Stomach (tissue), 19 donors: ENCODE measurements at places on chromosomes 12 and 14. TPM values are rescaled to one million over a fixed set of nuclear protein-coding genes. Genes with fewer than 3 reads are reported as not detected.

GRCh38 chr12:21984375-21984774, 43.1 kb upstream of the ABCC9 start:
- H3K36me3 ChIP-seq = no peaks in the 10 kb centered on the region
- DNase-seq = no peak
- H3K27me3 ChIP-seq = no peaks in the 10 kb centered on the region
- H3K4me1 ChIP-seq = no peaks in the 10 kb centered on the region
- H3K4me3 ChIP-seq = no peak overlapping the region

- H3K36me3 ChIP-seq = no peaks in the 10 kb centered on the region
- H3K27ac ChIP-seq = no peak overlapping the region
- no peak for DNase-seq
- peaks cover 19% of the 10 kb centered on the region for H3K4me1 ChIP-seq
- no peaks in the 10 kb centered on the region for H3K27me3 ChIP-seq
- H3K4me3 ChIP-seq = no peak overlapping the region
These were observed 33.3 kb upstream of the KRAS start for GRCh38 chr12:25284024-25284423.

- H3K27me3 ChIP-seq = peaks cover 100% of the 10 kb centered on the region
- no peaks in the 10 kb centered on the region for H3K36me3 ChIP-seq
- DNase-seq = no peak
- H3K27ac ChIP-seq = no peak overlapping the region
These were observed 1.7 kb downstream of the OTX2 start for GRCh38 chr14:56808383-56809269.

DNA sequence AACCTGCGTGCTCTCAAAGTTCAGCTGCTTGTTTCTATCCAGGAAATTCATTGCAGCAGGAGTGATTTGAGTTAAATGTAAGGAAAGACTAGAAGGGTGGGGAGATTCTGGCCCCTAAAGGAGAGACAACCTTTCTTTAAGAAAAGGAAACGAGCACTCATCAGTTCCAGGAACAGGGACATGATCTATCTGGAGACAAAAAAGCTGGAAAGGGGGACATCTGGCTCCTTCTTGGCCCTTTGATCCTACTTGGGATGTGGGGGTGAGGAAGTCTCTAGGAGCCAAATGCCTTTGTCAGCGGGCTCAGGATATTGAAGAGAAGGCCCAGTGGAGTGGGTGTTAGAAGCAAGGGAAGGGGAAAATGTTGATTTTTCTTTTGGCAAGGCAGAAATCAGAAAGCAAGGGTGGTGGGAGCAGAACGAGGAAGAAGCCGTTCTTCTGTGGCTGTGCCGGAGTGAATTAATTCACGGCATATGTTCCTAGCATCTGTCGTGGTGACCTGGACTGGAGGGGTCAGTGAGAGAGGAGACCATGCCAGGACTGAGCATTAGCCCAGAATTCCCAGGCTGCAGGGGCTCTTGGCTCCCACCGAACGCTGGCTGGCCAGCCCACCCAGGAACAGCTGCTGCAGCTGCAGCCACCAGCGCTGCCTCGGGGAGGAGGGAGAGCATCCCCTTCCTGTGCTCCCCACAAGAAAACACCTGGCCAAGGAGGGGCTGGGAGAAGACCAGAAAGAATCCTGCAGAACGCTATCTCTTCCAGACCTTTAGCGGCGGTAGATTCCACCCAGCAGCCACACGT, 62.8 kb upstream of the GPATCH2L start:
- H3K27ac ChIP-seq = no peak overlapping the region
- no peak overlapping the region for H3K4me3 ChIP-seq
- DNase-seq = no peak
- no peaks in the 10 kb centered on the region for H3K4me1 ChIP-seq
- no peaks in the 10 kb centered on the region for H3K36me3 ChIP-seq

DNA sequence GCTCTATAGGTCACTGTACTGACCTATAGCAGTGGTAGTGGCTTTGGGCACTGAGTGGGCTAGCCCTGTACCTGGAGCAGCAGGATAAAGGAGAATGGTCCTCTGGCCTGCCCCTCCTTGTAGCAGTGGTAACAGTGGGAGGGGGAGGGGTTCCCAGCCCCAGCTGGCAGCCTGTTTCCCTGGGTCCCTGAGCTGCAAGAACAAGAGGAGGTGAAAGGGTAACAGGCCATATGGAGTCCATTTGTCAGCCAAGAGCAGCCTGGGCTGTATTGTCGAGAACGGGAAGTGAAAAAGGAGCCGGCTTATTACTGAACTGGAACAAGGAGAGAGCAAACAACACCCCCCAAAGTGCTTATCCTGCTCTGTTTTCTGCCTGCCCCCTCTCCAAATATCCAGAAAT, 73.8 kb upstream of the SRSF5 start:
- H3K36me3 ChIP-seq = no peaks in the 10 kb centered on the region
- H3K27ac ChIP-seq = peak overlapping the region; percentile 88
- no peak overlapping the region for H3K4me3 ChIP-seq
- DNase-seq = peak; percentile 84
- H3K4me1 ChIP-seq = peaks cover 82% of the 10 kb centered on the region
- no peaks in the 10 kb centered on the region for H3K27me3 ChIP-seq

GRCh38 chr12:110937104-110937641, 16.8 kb upstream of the MYL2 start:
- no peaks in the 10 kb centered on the region for H3K36me3 ChIP-seq
- no peak overlapping the region for H3K27ac ChIP-seq
- DNase-seq = peak; percentile 82
- H3K4me1 ChIP-seq = peaks cover 8% of the 10 kb centered on the region
- H3K27me3 ChIP-seq = no peaks in the 10 kb centered on the region

- H3K4me3 ChIP-seq = no peak overlapping the region
- H3K27me3 ChIP-seq = no peaks in the 10 kb centered on the region
- no peaks in the 10 kb centered on the region for H3K4me1 ChIP-seq
- DNase-seq = no peak
- no peaks in the 10 kb centered on the region for H3K36me3 ChIP-seq
- H3K27ac ChIP-seq = no peak overlapping the region
These were observed 23.2 kb upstream of the RIN3 start for GRCh38 chr14:92490239-92490959.

- peaks cover 51% of the 10 kb centered on the region for H3K27me3 ChIP-seq
- no peak overlapping the region for H3K27ac ChIP-seq
- H3K4me1 ChIP-seq = peaks cover 3% of the 10 kb centered on the region
- no peak overlapping the region for H3K4me3 ChIP-seq
These were observed 34.6 kb upstream of the ADGRD1 start for GRCh38 chr12:130919086-130919485.

GRCh38 chr12:91913124-91913523, 232.5 kb downstream of the BTG1 start:
- H3K27ac ChIP-seq = no peak overlapping the region
- DNase-seq = no peak
- H3K36me3 ChIP-seq = no peaks in the 10 kb centered on the region
- no peaks in the 10 kb centered on the region for H3K27me3 ChIP-seq
- no peak overlapping the region for H3K4me3 ChIP-seq
- H3K4me1 ChIP-seq = no peaks in the 10 kb centered on the region

GRCh38 chr14:94751956-94752355, 18.0 kb downstream of the GSC start:
- H3K4me3 ChIP-seq = no peak overlapping the region
- no peaks in the 10 kb centered on the region for H3K36me3 ChIP-seq
- H3K27ac ChIP-seq = no peak overlapping the region
- peaks cover 16% of the 10 kb centered on the region for H3K27me3 ChIP-seq
- H3K4me1 ChIP-seq = no peaks in the 10 kb centered on the region

- no peak for DNase-seq
- H3K27ac ChIP-seq = no peak overlapping the region
- H3K4me3 ChIP-seq = no peak overlapping the region
- no peaks in the 10 kb centered on the region for H3K27me3 ChIP-seq
These were observed 150.1 kb downstream of the C12orf50 start for GRCh38 chr12:87879141-87879540.

- H3K27ac ChIP-seq = no peak overlapping the region
- H3K4me3 ChIP-seq = no peak overlapping the region
- DNase-seq = no peak
- no peaks in the 10 kb centered on the region for H3K27me3 ChIP-seq
These were observed 599.7 kb downstream of the KCNH5 start for GRCh38 chr14:62445570-62445969.

GRCh38 chr14:50704454-50705010, 36.4 kb upstream of the SAV1 start:
- H3K4me3 ChIP-seq = no peak overlapping the region
- no peak for DNase-seq
- no peaks in the 10 kb centered on the region for H3K27me3 ChIP-seq
- H3K4me1 ChIP-seq = no peaks in the 10 kb centered on the region
- no peaks in the 10 kb centered on the region for H3K36me3 ChIP-seq
- no peak overlapping the region for H3K27ac ChIP-seq

- H3K27ac ChIP-seq = peak overlapping the region; percentile 34
- no peaks in the 10 kb centered on the region for H3K27me3 ChIP-seq
- DNase-seq = no peak
These were observed 5.8 kb upstream of the KRT80 start for GRCh38 chr12:52197371-52198231.

DNA sequence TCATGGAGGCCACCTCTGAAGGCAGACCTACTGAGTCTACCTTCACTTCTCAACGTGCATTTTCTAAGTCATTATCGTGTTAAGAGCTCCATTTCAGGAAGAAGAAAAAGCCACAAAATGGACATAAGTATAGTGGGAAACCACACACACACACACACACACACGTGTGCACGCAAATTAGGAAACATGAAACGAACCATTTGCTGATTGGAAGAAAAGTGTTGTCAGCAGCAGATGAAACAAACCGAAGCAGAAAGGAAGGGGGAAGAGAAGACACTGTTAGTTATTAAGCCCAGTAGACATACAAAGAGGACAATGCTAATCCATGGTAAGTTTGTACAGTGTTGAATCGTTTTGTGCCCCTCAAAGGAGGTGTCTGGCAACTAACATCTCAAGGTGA, 9.9 kb upstream of the VPS33A start:
- no peak overlapping the region for H3K27ac ChIP-seq
- no peak overlapping the region for H3K4me3 ChIP-seq
- DNase-seq = no peak
- H3K4me1 ChIP-seq = no peaks in the 10 kb centered on the region
- H3K36me3 ChIP-seq = peaks cover 26% of the 10 kb centered on the region
- H3K27me3 ChIP-seq = no peaks in the 10 kb centered on the region

DNA sequence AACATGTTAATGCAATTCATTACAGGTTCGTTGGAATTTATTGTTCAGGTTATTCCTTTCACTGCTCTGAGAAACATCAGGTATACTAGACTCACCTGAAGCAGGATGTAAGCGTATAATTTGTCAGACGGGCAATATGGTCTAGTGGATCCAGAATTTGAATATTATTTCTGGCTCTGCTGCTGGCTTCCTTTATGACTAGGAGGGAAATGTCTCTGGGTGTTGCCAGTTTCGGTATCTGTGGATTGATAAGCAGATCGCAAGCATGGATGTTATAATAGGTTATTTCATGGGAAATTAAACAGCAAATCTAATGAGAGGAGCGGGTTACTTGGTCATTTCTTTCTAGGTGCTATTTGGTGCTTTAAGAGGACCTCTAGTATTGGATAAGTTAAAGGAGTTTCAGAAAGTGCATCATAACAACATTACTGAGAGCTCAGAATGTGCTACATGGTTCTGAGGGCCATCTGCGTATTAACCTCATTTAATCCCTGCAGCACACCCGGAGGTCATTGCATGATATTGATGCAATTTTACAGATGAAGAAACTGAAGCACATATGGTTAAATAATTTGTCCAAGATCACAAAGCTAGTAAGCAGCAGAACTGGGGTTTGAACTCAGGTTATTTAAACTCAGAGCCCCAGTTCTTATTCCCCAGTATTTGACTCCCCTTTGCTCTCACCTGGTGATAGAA, 47.3 kb upstream of the BCAT1 start:
- no peaks in the 10 kb centered on the region for H3K36me3 ChIP-seq
- no peak overlapping the region for H3K4me3 ChIP-seq
- no peak for DNase-seq
- H3K4me1 ChIP-seq = no peaks in the 10 kb centered on the region

DNA sequence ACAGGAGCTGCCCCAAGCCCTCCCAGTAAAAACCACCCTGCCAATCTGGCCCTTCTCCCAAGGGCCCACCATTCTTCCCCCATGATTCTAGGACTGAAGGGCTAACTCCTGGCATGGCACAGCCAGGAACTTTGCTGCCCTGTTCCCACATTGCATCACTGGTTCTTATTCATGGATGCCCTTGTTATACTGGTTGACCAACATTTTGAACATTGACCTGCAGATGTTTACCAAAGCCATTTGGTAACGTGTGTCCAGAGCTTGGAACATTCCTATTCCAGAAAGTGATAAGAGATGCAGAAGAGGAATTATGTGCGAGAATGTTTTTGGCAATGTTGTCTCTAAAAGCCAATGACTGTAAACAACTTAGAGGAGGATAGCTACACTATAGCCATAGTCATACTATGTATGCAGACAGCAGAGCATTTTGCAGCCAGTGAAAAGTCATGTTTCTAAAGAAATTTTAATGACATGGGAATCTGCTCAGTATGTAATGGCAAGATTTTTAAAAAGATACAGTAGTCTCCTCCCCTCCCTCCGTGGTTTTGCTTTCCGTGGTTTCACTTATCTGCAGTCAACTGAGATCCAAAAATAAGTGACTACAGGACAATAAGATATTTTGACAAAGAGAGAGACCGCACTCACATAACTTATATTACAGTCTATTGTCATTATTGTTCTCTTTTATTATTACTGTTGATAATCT, 108.8 kb downstream of the DAAM1 start:
- H3K36me3 ChIP-seq = peaks cover 5% of the 10 kb centered on the region
- peaks cover 16% of the 10 kb centered on the region for H3K4me1 ChIP-seq
- H3K27ac ChIP-seq = peak overlapping the region; percentile 8
- no peaks in the 10 kb centered on the region for H3K27me3 ChIP-seq

GRCh38 chr14:95675486-95675885, 10.7 kb upstream of the TCL1B start:
- H3K27me3 ChIP-seq = peaks cover 7% of the 10 kb centered on the region
- no peak for DNase-seq
- no peaks in the 10 kb centered on the region for H3K36me3 ChIP-seq

- no peak overlapping the region for H3K4me3 ChIP-seq
- H3K27ac ChIP-seq = no peak overlapping the region
- H3K4me1 ChIP-seq = peaks cover 18% of the 10 kb centered on the region
- no peaks in the 10 kb centered on the region for H3K27me3 ChIP-seq
These were observed 96.6 kb downstream of the APAF1 start for GRCh38 chr12:98741556-98742265.

GRCh38 chr12:108694812-108695278, 36.5 kb downstream of the CORO1C start:
- H3K27ac ChIP-seq = peak overlapping the region; percentile 49
- H3K4me3 ChIP-seq = no peak overlapping the region
- H3K27me3 ChIP-seq = no peaks in the 10 kb centered on the region

GRCh38 chr12:4202487-4202886, 71.1 kb upstream of the CCND2 start:
- H3K27me3 ChIP-seq = no peaks in the 10 kb centered on the region
- no peak overlapping the region for H3K27ac ChIP-seq
- H3K36me3 ChIP-seq = no peaks in the 10 kb centered on the region
- H3K4me1 ChIP-seq = no peaks in the 10 kb centered on the region

Gene SYNDIG1L
- polyA plus RNA-seq = not detected

Gene ETFBKMT
- polyA plus RNA-seq = 3.1 TPM

Gene SLC25A47
- polyA plus RNA-seq = not detected

Gene CD163
- 14.7 TPM for polyA plus RNA-seq

Gene A2M
- 104 TPM for polyA plus RNA-seq

Gene GSC
- not detected for polyA plus RNA-seq

Gene PTPRO
- not detected for polyA plus RNA-seq

Gene C3AR1
- 1.5 TPM for polyA plus RNA-seq

Gene GPR65
- 0.48 TPM for polyA plus RNA-seq

Gene KRT71
- not detected for polyA plus RNA-seq
